Urothelium cell line (cell line): ENCODE measurements at places on chromosomes 6 and 20.
A peak's percentile ranks its signal among the peaks of the same experiment; 100 is the strongest.

GRCh38 chr6:34240329-34241248 lies 3.9 kb downstream of the HMGA1 start:
- DNase-seq = peak; percentile 1

GRCh38 chr20:23117738-23118137 lies 31.6 kb upstream of the CD93 start:
- no peak for DNase-seq

- DNase-seq = no peak
These were observed 619 bp downstream of the DAAM2 start for GRCh38 chr6:39792540-39793450.

DNA sequence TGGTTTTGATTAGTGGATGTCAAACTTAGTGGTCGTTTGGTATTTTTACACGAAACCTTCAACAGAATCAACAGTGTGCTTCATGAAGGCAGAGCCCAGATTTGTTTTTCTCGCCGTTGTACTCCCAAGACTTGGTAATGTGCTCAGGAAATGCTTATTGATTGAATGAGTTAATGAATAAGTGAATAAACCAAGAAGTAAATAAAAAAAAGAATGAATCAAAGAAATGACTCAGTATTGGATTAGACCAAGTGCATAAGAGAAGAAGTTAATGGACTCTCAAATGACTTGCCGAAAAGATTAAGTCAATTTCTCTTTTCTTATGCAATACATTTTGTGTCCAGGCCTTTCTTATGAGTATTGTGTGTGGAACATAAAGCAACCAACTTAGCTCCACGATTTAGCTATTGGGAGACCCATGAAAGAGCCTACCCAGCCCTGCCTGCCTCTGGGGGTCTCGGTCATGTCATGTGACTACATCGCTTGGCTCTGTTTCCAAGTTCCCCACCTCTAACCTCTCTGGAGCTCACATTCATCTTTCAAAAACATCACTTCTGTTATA lies 10.6 kb upstream of the FUCA2 start:
- DNase-seq = no peak

DNA sequence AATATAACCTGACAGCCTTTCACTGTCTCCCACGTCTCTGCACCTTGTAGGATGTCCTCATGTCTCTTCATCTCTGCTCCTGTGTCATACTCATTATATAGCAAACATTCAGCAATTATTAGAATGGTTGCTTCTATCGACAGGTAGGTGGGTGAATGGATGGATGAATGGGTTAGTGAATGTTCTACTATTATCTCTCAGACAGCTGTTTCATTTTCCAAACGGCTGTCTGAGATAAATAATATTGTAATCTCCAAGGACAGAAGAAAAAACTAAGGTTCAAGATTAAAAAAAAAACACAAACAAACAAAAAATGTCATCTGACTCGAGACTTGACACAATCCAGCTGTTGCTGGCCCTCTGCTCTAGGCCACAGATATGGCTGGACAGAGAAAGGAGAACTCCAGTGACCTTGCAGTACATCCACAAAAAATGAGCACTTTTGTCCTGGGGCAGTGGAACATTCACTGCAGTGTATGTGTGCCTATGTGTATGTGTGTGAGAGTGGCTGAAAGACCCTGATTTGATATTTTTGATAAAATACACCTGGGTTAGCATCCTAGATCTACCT lies 2.1 kb downstream of the HNF4A start:
- no peak for DNase-seq

GRCh38 chr6:1519597-1519996 lies 90.1 kb upstream of the FOXC1 start:
- no peak for DNase-seq

DNA sequence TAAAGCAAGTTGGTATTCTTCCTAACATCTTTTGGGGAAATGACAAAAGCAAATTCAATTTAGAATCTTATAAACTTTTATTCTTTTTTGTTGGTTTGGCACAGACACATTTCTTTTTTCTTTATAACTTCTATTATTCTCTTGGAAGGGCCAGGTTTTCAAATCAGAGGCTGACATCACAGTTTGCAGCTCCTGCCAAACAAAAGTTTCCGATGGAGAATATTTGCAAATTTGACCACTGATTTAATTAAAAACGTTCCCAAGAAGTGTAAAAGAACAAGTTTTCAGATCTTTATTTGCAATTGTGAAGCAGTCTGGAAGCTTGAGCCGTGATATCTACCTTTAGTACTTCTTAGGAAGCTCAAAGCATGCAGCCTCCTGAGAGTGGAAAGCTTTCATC lies 53.8 kb upstream of the CD83 start:
- no peak for DNase-seq

GRCh38 chr6:74551896-74552295 lies 654.0 kb downstream of the COL12A1 start:
- no peak for DNase-seq

DNA sequence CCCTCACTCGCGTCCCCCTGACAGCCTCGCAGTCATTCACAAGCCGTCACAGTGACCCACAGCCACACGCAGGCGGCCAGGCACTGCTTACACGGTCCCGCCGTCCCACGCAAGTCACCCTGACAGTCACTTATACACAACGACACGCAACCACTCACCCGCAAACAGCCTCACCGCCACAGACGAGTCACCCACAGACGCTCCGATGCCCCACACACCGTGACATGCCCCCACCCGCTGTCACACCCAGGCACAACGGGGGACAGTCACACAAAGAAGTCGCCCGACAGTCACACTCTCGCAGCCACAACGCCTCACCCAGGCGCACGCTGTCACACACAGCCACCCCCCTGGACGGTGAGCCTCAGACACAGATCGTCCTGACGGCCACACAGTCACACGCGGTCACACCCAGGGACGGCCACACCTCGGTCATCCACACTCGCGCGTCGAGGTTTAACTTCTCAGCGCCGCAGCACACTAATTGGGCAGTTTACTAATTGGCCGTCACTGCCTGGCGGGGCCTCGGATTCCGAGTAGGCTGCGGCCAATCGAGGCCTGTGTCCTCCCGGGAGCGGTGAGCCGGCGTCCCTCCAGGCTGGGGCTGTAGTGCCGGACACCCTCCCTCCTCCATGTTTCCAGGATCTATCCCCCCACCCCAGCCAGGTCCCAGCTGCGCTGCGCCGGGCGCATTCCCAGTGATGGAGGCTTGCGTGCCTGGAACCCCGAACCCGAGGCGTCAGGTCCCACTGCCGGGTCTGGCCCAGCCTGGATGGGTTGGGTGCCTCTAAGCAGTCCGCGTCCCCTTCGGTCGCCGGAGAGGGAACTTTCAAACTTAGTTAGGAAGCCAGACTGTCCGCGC lies 790 bp downstream of the TOX2 start:
- no peak for DNase-seq

- DNase-seq = no peak
These were observed 147.4 kb upstream of the MLN start for GRCh38 chr6:33950891-33951889.

- no peak for DNase-seq
These were observed 16.0 kb upstream of the PI16 start for GRCh38 chr6:36938536-36938935.

DNA sequence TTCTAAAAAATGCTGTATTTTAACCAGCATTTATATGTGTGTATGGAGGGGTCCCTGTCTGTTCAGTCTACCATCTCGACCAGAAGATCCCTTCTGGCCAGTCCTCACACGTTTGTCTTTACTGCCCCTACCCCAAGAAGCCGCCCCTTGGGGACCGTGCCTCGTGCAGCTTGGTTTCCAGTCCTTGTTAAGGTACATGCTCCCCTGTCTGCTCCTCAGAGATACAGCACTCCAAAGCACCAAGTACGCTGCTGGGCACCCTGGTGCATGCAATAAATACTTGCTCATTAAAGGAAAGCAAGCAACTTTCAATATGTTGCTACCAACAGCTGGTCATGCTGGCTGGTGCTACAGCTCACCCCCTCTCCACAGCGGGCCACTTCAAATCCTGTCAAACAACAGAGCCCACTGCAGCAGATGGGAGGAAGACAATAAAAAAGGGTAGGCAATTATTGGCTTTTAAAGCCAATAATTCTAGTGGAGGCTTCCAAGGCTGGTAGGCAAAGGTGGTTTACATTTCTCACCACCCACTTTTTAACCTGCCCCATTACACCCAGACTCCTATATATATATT lies 61.6 kb downstream of the PSMG4 start:
- DNase-seq = no peak

- no peak for DNase-seq
These were observed 23.2 kb downstream of the FAM50B start for GRCh38 chr6:3872370-3872854.

- DNase-seq = no peak
These were observed 75.8 kb downstream of the SYCP2L start for GRCh38 chr6:10962673-10963072.

DNA sequence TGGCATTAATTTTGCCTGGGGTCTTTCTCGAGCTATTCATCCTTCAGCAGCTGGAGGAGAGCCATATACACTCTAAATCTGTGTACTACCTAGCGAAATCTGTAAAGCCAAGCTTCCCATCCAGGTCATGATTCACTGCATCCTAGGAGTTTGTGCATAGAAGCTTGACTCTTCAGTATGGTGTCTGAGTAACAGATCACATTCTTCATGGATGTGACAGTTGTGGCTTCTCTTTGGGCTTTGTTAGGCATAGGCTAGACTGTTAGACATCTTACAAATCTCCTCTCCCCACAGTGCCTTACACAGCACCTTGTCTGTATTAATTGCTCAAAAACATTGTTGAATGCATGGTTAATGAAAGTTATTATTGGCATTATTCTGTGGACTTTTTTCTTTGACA lies 177.0 kb downstream of the EYA4 start:
- no peak for DNase-seq

DNA sequence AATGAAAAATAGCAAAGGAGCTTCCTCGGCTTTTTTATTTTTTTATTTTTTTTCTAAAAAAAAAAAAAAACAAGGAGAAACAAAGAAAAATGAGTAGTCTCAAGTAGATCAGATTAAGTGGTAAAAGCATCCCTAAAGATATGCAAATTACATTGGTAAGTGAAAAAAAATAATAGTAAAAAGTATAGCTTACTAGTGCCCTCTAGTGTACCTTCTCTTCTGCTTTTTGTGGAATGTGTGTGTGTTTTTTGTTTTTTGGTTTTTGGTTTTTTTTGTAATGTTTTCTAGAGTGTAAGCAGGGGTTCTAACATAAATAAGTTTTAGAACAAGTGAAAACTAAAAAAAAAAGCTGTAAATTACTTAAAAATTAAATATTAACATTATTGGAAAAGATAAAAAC lies 1062.0 kb downstream of the HACE1 start:
- DNase-seq = no peak

DNA sequence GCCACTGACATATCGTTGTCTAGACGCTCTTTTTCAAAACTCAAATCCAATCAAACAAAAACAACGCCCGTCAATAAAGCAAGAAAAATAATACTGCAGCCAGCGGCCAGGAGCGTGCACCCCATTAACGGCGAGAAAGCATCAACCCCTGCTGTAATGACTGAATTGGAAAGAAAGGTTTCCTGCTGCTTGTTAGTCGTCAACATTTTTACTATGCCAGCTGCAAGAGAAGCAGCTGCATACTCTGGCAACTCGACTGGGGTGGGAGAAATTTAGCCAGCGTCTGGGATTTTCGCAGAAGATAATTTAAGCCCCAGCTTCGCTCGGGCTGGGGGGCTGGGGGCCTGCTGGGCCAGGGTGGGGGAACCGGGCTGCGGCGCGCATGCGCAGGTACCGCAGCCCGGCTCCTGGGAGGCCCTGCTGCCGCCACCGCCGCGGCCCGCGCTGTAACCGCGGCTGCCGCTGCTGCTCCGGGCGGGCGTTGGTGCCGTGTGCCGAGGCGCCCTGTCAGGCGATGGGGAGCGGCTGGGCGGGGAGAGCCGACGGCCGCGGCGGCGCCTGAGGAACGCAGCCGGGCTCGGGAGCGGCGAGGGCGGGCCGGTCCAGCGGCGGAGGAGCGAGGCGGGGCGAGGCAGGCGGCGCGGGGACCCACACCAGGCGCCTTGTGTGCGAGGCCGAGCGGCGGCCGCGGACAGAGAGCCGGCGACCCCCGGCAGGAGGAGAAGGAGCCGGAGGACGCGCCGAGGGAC lies 732 bp upstream of the STXBP5 start:
- DNase-seq = peak; percentile 90

- DNase-seq = peak; percentile 62
These were observed 6.8 kb downstream of the SCAND1 start for GRCh38 chr20:35947489-35947888.

- no peak for DNase-seq
These were observed 30.0 kb upstream of the TPD52L1 start for GRCh38 chr6:125123468-125124048.

DNA sequence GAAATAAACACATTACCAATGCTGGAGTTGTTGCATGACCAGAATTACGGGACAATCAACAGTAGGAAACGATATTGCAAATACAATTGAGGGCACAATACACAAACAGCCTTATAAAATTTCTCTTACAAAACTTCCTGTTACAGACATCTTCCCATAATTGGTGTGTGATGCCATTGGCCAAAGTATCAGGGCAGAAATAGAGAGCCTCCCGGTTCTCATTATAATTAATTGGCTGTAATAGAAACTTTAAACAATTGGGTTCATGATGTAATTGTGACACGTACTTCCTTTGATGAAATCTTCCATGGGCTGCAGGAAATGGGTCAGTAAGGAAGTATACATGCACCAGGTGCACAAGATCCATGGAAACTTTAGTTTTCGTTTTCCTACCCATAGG lies 40.3 kb upstream of the RALGAPA2 start:
- DNase-seq = no peak

- no peak for DNase-seq
These were observed 73.4 kb downstream of the REPS1 start for GRCh38 chr6:138914701-138915100.

- no peak for DNase-seq
These were observed 864 bp upstream of the ARFGEF2 start for GRCh38 chr20:48920527-48921167.

DNA sequence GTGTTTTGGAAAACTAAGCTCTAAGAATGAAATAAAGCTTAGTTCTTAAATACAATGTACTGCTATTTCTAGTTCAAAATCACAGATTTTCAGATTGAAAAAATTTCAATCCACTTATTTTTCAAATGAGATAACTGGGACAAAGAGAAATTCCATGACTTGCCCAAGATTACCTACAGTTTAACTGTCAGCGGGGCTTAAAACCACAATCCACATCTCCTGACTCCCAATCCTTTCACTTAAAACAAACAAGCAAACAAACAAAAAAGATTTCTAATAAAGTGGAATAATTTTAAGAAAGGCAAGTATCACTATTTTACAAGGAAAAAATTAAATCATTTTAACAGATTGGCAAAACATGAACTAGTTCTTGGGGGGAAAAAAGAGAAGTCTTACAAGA lies 4.2 kb downstream of the PHIP start:
- no peak for DNase-seq

DNA sequence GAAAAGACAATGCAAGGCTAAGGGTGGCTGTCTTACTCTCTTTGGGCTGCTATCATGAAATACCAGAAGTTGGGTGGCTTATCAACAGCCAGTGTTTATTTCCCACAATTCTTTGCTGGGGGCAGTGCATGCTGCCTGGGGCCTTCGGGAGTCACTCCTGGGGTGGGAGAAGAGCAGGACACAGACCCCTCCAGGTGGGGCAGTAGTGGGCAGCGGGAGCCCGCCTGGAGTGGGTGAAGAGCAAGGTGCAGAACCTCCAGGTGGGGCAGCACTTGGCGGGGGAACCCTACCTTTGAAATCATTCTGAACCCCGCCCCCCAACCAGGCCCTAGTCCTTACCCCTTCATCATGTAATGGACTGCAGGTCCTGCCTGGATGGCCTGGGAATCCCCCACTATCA lies 69.6 kb upstream of the THBS2 start:
- DNase-seq = no peak
